ENCODE measurements at places on chromosomes 3 and 15.

DNA sequence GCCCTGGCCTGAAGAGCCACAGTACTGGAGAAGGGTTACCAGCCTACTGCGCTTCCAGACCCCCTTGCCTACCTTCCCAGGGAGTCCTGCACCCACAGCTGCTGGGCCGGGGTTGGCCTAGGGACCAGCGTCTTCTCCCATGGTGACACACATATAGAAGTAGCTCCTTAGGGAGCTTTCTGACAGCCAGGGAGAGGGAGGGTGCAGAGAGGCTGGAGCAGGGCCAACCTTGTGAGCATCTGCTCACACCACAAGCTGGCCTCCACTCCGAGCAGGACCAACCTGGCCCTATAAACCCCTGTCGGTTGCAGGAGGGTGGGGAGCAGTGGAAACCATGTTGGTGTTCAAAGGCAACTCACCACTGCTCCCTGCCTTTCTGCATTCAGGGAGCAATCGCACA lies 35.2 kb downstream of the SRPRB start:
- DNase-seq, result no peak

DNA sequence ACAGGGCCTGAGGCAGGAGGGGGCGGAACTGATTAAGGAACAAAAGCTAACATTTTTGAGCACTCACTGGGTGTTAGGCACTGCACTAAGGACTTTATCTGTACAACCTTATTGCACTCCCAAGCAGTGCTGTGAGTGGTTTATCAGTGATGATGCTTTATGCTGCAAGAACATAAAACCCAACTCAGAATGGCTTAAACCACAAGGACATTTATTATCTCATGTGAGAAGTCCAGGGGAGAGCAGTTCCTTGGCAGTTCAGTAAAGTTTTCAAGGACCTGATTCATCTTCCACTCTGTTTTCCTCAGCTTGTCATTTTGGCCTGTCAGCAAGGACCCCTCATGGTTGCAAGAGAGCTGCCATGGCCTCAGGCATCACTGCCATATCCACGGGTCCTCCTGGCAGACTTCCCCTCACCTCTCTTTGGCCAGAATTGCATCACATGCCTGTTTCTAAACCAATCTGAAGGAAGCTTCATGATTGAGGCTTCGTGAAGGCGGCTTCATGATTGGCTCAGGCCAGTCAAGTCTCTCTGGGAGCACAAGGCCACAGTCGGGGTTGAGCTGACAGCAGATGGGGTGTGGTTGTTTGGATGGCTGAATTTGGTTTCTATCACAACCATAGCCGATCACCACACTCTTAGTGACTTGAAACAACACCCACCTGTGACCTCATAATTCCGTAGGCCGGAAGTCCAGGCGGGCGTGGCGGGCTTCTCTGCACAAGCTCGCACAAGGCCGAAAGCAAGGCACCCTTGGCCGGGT lies 15.8 kb downstream of the EFCC1 start:
- peak; percentile 56 for DNase-seq

DNA sequence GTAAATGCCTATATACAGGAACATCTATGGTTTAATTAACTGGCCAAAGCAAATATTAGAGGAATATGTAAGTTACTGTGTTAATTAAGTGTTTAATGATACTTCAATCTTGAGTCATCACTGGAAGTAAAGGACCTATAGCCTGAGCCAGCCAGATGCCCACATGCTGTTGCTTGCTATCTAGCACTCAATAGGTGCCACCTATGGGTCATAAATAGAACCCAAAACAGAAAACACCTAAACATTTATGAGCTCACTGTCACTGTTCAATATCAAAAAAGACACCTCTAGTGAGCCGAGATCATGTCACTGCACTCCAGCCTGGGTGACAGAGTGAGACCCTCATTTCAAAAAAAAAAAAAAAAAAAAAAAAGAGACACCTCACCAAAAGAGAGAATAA lies 48.4 kb upstream of the IP6K2 start:
- DNase-seq, result no peak

- DNase-seq, result no peak
Observed at GRCh38 chr15:70513819-70514218, 249.5 kb downstream of the UACA start.

DNA sequence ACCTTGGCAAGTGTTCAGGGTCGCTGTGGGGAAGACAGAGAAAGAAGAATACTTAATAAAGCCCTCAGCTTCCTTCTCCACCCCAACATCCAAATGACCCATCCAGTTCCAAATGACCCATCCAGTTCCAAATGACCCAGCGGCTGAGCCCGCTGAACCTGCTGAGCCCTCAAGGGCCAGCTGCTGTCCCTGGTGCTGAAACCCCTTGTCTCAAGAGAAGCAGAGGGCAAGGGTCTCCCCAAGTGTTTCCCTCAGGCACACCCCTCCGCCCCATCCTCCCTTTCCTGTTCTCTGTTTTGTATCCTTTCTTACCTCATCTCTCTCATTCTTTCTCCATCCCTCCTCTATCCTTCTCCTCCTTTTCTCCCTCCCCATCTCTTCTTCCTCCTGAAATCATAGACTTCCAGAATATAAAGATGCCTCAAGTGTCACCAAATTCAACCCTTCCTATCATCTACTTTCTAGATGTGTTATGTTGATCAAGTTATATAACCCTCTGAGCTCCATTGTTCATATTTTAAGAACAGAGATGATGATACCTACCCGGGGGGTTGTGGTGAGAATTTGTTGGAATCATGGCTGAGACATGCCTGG lies 29.0 kb downstream of the CCDC33 start:
- DNase-seq, result no peak

DNA sequence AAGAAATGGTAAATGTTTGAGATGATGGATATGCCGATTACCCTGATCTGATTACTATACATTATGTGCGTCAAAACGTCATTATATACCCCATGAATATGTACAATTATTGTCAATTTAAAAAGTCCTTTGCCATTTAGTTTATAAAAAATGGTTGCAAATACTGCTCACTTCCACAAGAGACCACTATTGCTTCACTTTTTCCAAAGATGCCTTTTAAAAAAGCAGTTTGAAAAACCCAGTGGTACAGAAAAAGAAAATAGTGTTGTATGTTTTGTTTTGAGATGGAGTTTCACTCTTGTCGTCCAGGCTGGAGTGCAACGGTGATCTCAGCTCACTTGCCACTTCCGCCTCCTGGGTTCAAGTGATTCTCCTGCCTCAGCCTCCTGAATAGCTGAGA lies 39.3 kb downstream of the EDEM1 start:
- DNase-seq, result no peak

DNA sequence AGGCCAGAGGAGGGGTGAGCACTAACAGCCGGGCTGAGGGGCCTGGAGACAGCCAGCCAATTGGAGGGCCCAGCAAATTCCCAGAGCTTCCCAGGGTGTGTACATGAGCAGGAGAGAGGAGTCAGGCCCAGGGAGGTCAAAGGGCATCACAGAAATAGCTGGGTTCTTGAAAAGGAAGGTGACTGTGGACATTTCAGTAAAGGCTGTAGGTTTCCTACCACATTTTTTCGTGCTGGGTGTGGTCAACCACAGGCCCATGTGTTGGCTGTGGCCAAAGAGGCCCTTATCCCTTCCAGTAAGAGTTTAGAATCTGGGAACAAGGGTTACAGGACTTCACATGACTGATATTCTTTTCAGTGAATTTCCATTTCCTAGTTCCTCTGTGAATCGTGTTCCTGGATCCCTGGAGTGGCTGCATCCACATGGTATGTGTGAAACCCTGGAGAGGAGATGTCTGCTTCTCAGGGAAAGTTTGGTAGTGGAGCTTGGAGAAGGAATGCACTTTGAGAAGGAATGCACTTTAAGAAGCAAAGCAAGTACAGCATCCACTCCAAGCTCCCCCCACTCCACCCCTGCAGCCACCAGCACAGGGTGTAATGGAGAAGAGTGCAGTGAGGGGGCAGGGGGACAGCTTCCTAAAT lies 73.2 kb upstream of the HEG1 start:
- DNase-seq, result no peak

DNA sequence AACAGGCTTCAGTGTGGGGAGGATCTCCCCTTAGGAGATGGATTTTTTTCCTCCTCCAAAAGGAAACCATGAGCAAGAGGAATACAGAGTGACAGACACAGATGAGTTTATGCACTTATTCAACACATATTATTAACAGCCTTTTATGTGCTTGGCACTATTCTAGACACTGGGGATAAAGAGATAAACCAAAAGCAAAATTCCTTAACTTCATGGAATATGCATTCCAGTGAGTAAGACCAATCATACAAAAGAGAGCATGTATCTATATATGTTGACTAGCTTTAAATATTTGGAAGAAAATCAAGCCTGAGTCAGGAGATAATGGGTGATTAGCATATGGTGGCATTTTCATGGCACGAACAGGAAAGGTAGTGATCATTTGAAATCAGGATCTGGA lies 284.4 kb upstream of the RASGRP1 start:
- DNase-seq, result no peak

DNA sequence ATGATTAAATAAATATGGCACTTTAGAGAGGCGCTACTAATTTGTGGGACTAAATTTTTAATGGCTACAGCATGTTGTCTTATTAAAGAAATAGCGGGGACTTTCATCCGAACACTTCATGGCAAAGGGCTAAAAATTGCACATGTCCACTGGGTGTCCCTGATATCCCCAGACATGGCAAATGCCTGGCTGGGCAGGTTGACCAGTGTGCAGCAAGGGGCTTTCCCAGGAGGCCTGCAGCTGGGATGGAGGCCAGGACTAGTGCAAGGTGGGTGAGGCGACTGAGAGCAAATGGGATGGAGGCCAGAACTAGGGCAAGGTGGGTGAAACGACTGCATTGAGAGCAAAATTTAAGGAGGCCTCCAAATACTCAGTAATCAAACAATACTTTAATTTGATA lies 167.4 kb upstream of the SMAD3 start:
- DNase-seq, result no peak

DNA sequence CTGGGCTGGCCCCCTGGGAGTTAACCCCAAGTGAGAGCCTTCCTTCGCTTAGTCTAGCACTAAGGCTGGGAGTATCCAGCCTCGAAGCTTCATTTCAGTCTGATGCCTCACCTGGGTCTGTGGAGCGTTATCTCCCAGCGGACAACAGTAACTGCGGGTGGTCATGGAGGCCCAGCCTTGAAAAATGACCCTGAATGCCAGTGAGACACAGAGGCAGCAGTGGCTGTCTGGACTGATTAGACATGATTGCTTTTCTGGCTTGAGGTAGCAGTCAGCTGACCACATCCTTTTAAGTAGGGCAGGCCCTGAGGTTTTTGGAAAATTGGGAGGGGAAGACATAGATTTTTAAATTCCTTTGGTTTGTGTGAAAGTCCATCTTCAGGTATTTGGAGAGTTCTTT lies 28.2 kb upstream of the TRIM59 start:
- no peak for DNase-seq

DNA sequence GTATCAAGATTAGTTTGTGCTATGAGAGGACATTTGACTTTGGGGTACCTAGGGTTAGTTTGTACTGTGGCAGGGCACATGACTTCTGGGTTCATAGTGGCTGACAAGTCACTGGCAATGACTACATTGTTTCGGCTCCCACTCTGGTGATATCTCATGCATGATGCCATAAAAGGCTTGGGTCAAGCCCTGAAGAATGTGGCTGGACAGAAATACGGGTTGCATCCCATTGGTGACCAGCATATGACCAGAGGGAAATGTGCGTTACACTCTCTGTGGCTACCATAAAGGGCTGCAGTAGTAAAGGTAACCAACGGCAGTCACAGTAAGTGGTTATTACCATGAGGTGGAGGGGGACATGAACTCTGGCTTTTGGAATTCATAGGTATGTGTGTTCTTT lies 18.4 kb downstream of the THOC7 start:
- no peak for DNase-seq

- no peak for DNase-seq
Observed at GRCh38 chr15:78808550-78808949, 2.7 kb downstream of the ADAMTS7 start.

GRCh38 chr3:138398791-138399575 lies 35.4 kb upstream of the ESYT3 start:
- DNase-seq, result no peak

DNA sequence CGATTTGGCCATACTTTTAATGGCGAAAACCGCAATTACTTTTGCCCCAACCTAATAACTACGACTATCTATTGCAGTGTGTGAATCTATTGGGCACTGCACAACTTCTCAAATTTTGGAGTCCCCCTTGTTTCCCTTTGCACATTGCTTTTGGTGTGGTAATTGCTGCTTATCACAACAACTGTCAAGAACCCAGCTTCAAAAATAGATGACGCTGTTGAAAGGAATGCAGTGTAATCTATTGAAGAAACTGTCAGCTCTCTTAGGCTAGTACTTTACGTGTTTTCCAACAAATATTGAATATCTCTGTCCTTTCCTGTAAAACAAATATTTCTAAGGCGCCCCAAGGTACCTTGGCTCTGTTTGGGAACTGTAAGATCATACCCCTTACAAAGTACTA lies 222.8 kb upstream of the UBE2E2 start:
- DNase-seq, result no peak

- no peak for DNase-seq
Observed at GRCh38 chr3:117565777-117566176, 856.2 kb downstream of the TUSC7 start.

GRCh38 chr3:136708333-136708985 lies 43.7 kb downstream of the STAG1 start:
- no peak for DNase-seq

GRCh38 chr15:91634179-91634578 lies 219.3 kb upstream of the SLCO3A1 start:
- DNase-seq, result no peak

DNA sequence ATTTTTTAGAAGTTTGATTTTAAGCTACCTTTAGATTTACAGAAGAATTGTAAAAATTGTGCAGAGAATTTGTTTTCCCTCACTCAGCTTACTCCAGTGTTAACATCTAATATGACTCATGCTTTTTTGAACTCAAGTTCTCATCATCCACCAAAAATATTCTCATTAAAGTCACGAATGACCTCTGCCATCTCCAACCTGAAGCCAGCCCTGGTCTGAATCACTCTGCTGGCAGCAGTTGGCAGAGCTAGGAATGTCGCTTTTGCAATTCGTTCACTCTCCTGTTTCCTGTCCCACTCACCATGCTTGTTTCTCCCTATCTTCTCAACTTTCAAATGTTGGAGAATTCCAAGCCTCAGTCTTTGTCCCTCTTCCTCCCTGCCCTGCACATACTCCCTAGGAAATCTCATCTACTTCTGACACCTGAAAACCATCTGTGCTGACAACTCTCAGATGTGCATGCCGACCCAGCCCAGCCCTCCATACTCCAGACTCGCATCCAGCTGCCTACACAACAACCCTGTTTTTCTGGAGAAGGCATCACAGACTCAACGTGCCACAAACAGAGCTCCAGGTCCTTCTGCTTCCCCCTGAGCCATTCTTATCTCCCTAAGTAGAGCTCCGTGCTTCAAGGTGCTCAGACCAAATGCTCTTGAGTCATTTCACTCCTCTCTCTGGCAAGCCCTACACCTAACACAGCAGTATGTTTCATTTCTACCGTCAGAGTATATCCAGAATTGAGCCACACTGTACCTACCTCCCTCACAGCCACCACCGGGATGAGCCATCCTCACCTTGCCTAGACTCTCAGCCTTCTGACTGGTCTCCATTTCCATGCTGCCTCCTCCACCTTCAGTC lies 24.9 kb downstream of the PRR23E start:
- no peak for DNase-seq

All from GM18507 (cell line).